ENCODE measurements at places on chromosomes 3 and 15.
A peak's percentile ranks its signal among the peaks of the same experiment; 100 is the strongest.

DNA sequence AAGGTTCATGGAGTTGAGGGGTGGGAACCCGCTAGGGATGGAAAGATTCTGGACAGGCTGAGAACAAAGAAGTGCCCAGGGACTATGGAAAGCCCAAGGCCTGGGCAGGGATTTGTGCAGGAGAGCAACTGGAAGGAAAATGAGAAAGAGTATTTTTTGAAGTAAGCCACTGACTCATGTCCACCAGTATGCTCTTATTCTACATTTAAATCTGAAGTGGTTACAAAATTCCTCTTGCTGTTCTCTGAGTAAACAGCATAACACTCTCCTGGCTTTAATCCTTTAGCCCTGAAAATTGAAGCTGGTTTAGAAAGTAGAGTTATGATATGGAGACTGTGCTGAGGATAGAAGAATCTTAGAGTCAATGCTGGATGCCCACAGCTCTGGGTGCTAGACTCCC lies 165.2 kb downstream of the ISL2 start:
- no peak for DNase-seq

DNA sequence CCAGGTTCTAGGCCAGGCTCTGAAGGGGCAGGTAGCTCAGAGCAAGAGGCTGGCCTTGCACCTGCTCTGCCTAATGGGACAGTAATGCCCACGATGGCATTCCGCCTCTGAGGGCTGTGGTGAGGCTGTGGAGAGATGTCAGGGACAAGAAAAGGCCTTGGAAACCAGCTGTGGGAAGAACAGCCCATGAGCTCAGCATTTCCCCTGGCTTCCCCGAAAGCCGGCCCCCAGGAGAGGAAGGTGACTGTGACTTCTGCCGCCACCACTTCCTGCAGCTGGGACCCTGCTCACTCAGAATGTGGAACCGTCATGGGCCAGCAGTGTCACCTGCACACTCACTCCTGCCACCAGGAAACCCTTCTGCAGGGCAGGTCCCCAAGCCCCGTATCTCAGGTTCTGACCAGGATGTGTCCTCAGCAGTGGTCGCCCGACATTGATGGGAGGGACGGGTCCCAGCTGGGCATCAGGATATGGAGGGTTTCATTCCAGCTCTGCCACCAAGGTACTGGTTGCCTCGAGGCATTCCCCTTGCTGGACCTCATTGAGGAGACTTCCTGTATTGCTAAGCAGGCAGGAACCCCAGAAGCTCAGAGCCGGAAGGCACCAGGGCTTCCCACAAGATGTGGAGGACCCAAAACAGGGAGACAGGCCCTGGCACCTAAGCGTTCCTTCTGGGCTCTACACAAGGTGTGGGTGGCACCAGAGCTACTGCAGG lies 30.7 kb downstream of the SEMA7A start:
- DNase-seq, result peak; percentile 78

DNA sequence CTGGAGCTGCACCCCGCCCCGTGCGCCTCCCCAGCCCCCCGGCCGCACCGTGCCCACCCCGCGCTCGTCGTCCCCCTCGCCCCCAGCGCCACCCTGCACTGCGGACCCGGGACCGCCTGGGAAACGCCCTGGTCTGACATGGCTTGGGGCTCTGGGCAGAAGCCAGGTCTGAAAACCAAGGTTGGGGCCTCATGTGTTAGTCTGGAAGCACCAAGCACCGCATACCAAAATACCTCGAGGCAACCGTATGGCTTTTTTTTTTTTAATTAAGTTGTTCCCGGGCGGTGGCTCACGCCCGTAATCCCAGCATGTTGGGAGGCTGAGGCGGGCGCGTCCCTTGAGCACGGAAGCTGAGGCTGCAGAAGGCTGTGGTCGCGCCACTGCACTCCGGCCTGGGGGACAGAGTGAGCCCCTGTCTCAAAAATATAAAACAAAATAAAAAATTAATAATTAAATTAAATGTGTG lies 91.5 kb upstream of the CHD2 start:
- no peak for DNase-seq

GRCh38 chr15:76366714-76367113 lies 30.1 kb downstream of the ISL2 start:
- DNase-seq, result no peak

- DNase-seq, result no peak
These were observed 45.2 kb upstream of the BDH1 start for GRCh38 chr3:197600796-197601565.

- no peak for DNase-seq
These were observed 35.5 kb downstream of the RFX7 start for GRCh38 chr15:56208185-56208584.

GRCh38 chr3:159126261-159127020 lies 324.6 kb downstream of the MFSD1 start:
- DNase-seq, result no peak

DNA sequence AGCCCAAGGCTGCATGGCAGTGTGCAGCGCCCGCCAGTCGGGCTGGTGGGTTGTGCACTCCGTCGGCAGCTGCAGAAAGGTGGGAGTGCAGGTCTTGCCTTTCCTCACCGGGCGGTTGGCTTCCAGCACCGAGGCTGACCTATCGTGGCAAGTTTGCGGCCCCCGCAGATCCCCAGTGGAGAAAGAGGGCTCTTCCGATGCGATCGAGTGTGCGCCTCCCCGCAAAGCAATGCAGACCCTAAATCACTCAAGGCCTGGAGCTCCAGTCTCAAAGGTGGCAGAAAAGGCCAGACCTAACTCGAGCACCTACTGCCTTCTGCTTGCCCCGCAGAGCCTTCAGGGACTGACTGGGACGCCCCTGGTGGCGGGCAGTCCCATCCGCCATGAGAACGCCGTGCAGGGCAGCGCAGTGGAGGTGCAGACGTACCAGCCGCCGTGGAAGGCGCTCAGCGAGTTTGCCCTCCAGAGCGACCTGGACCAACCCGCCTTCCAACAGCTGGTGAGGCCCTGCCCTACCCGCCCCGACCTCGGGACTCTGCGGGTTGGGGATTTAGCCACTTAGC lies 4.3 kb downstream of the ISL2 start:
- DNase-seq, result peak; percentile 34

DNA sequence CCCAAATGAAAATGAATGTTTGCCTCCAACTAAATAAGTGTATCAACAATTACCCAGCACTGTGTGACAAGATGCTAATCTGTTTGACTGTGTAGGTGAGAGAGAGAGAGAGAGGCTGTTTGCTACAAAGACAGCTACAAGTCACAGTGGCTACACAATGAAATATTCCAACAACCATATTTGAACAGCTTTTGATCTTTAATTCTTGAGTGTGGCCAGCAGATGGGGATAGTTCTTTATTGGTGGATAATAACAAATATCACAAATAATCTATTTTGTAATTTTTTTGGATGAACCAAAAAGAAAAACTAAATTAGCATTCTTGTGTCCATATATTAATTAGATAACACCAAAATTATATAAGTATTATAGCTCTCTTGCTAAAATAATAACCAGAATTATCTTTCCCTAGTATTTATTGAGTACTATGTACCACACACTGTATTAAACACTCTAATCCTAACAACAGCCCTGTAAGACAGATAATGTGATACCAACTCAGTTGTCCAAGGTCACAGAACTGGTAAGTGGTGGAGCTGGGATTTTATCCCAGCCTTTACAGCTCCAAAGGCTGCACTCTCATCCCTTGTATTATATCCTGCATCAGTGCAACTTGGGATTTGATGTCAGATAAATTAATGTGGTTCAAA lies 61.9 kb upstream of the C3orf80 start:
- DNase-seq, result no peak

DNA sequence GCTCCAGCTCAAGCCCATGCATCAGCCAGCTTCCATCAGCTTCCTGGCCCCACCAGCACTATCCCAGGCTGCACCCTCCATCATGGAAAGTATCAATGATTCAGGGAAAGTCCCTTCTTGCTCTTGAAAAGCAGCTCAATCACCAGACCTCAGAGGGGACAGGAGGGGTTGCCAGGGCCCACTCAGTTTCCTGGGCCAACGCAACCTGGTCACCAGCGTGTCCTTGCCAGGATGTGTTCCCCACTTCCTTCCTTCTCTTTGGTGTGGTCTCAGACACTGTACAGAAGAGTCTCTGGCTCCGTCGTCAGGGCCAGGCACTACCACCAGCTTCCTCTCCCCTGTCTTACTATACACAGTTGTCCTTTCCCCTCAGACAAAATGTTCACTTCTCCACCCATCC lies 3.0 kb downstream of the HDC start:
- DNase-seq, result peak; percentile 33

GRCh38 chr15:81888748-81889484 lies 156.9 kb downstream of the MEX3B start:
- DNase-seq, result no peak

- no peak for DNase-seq
These were observed 161.7 kb upstream of the UBE2E1 start for GRCh38 chr3:23644099-23644498.

DNA sequence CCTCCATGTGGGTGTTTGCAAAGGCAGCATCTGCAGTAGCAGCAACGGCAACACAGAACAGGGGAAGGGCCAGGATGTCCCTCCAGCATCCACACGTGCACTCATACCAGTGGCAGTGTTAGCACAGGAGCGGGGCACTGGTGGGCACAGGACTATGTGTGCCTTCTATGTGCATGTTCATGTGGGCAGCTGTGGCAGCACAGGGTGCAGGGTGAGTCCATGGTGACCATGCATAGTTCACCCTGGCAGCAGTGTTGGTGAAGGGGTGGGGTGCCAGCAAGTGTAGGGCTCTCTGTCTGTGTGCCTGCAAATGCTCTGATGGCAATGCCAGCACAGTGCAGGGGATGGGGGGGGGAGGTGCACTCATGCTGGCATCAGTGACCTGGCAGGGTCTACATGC lies 222.1 kb upstream of the SOX14 start:
- no peak for DNase-seq

- no peak for DNase-seq
These were observed 97.9 kb upstream of the UNC13C start for GRCh38 chr15:53880357-53880756.

DNA sequence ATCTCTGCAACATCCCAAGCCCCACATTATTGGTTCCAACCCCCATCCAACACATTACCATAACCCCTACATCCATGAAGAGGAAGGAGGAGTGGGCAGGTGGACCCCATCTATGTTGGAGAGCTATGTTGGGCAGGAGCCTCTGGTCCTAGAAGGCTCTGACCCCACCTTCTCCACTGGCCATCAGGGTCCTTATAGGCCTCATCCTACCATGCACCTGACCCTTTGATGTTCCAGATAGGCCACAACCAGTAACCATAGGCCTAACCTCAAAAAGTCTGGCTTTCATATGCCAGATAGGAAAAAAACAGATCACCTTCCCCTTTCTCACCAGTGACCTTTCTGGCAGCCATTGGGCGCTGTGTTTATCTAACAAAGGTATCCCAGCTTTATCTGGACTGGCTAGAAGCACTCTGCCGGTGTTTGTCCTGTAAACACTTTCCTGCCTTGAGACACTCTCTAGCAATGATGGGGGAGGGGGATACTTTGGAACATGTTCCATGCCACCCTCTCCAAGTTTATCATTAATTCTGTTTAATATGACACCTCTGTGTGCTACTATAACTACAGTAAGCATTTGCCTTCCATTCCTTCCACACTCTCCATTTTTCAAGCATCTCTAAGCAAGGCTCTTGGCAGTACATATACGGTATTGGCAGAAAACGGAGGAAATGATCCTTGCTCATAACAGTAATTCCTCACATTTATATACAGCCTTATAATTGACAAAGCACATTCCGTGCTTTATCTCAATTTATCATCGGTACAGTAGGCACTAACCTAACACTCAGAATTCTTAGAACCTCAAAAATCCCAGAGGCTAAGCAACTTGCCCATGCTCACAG lies 377.1 kb downstream of the VPS13C start:
- DNase-seq, result no peak

DNA sequence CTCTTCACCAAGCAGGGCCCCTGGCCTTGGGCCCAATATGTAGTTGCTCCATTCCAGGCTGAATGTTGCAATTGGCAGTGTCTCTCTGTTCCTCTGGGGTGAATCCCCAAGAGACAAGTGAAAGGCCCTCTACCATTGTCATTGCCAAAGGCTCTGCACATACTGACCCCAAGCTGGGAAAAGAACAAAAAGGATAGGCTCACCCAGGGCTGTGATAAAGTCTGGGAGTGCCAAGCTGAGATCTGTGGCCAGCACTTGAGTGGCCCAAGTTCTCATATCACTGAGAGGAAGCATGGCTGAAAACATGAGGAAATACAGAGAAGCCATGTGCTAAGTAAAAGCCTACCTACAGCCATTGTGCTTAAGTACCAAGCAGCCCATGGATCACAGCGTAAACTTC lies 612.2 kb upstream of the EPHA6 start:
- DNase-seq, result no peak

- DNase-seq, result no peak
These were observed 45.5 kb downstream of the CPNE4 start for GRCh38 chr3:131989318-131989717.

DNA sequence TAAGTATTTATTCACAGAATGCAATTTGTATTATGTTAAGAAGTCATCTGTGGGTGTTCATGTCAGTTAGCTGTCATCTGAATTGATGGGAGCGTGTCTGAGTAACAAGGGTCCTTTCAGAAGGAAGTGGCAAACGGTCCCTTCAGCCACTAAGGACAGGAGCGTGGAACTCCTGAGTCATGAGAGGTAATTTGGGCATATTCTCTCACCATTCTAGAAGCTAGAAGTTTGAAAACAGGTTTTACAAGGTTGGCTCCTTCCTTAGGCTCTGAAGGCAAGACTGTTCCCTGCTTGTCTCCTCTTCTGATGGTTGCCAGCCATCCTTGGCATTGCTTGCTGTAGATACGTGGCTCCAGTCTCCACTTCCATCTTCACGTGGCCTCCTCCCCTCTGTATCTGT lies 19.7 kb downstream of the ABHD2 start:
- no peak for DNase-seq

DNA sequence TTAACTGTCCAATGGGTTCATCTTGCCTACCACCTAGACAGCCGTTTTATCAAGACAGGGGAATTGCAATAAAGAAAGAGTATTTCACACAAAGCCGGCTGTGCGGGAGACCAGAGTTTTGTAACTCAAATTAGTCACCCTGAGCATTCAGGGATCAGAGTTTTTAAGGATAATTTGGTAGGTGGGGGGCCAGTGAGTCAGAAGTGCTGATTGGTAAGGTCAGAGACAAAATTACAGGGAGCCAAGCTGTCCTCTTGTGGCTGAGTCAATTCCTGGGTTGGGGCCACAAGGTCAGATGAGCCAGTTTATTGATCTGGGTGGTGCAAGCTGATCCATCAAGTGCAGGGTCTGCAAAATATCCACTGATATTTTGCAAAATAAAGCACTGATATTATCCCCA lies 29.9 kb upstream of the GPD1L start:
- DNase-seq, result no peak

DNA sequence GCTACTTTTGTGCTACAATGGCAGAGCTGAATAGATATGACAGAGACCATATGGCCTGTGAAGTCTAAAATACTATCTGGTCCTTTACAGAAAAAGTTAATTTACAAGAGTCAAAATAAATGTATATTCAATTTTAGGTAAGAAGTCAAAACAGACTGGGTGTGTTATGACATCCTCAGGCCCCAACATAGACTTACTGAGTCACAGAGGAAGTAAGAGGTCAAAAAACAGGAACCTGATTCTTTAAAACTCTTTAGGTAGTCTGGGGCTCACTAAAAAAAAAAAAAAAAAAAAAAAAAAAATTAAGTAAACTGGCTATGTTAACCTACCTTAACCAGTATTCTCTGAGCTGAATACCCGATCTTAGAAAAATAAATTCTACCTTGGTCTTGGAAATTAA lies 13.1 kb downstream of the DNAAF4 start:
- DNase-seq, result no peak

GRCh38 chr3:56917361-56918110 lies 115.8 kb upstream of the ARHGEF3 start:
- DNase-seq, result no peak

- no peak for DNase-seq
These were observed 1.2 kb downstream of the COL8A1 start for GRCh38 chr3:99639579-99639978.

GRCh38 chr3:116667791-116668190 lies 41.8 kb upstream of the TUSC7 start:
- DNase-seq, result no peak

Measured in activated CD8-positive, alpha-beta memory T cell treated with anti-CD3 and anti-CD28 coated beads, Interleukin-2, amount 50 U/mL, for 4 hours (primary cell).